ENCODE measurements at places on chromosomes 12 and 14.

DNA sequence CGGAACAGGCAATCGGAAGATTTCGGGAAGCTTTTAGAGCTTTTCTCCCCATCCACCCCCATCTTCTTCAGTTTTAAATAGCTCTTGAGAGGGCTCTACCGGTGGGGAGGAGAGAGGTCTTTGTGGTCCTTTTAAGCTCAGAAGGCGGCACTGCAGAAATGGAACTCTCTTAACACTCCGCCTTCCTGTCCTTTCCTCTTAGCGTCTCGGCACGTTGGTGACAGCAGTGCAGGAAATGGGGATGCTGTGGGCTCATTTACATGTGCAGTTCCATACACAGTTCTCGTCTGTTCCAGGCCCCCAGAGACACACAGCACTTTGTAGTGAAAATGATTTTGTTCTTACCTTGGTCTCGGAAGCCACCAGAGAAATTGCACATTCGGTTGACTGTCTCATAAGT lies 50.4 kb upstream of the RIN3 start:
- no peak for DNase-seq

GRCh38 chr14:104981699-104982541 lies 3.7 kb upstream of the CLBA1 start:
- DNase-seq, result no peak

- no peak for DNase-seq
Measured at GRCh38 chr14:20608383-20609110, 17.4 kb upstream of the RNASE12 start.

DNA sequence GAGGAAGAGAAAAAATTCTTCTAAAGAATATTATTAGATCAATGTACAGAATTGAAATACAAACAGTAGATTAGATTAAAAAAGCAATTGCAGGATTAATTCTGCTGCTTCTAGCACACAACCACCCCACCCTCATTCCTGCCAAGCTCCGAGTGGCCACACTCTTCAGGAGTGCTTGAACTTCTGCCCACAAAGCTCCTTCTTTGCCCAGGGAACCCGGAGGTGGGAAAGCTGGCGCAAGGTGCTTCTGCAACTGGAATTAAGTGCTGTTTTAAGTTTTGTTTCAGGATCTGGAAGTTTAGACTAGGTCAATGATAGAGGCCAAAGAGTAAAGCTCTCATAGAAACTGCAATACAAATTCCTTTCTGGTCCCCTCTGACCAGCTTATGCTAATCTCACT lies 94.1 kb upstream of the BMP4 start:
- no peak for DNase-seq

- no peak for DNase-seq
Measured at GRCh38 chr14:35240231-35240630, 52.0 kb upstream of the PSMA6 start.

DNA sequence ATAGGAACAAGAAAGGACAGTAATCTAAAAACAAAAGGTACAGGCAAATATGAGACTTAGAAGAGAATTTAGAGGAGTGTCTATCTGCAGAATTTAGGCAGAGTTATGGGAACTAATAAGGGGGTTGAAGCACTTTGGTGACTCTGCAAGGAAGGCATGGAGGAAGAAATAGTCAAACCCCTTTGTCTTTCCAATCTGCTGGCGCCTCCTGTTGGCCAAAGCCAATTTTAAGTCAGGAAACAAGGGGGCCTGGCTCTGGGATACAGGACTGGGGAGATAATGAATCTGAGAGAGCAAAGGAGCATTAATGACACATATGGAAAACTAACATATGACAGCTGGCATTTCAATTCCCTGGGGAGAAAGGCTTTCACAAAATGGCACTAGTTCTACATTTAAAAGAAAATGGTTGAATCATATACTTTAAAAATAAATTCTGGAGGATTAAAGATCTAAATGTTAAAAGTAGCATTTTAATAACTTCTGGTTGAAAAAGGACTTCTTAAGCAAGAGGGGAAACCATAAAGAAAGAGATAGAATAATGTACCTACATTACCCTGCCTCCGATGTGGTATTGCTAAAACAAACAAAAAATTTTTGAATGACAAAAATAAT lies 48.5 kb upstream of the CSRP2 start:
- peak; percentile 8 for DNase-seq

- no peak for DNase-seq
Measured at GRCh38 chr14:87992346-87992717, 650 bp downstream of the GALC start.

DNA sequence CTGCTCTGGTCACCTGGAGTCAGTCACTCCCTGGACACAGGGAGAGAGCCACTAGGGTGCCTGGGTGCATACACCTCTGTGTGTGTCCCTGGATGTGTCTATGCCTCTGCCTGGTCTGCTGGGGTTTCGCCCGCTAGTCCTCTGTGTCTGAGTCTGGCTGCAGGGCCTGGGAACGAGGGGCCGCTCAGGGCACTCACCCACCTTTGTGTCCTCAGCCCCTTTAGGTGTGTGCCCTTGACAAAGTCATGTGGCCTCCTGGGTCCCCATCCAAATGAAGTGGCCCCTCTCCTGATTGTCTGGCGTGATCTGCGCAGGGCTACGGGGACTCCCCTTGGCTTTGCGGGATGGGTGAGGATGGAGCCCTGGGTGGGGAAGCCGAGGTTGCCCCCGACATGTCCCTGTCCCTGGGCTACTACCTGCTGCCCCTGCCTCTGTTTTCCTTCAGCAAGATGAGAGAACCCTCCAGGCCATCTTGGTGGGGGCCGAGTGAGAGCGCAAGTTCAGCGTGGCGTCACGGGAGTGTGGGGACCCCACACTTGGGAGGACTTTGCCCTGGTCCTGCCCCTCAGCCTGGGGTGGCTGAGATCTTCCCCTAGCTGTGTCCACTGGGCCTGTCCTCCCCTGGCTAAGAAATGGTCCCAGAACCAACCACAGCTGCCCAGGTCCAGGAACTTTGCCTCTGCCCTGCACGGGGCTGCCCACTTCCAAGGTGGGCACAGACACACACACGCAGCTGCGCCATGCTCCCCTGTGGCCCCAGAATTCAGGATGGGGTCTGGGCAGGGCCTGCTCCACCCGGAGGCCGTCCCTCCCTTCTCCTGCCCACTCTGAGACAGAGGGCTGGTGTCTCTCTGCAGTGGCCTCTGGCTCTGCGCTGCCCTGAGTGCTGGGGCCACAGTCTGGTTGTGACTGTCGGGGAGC lies 2.7 kb upstream of the AHNAK2 start:
- DNase-seq, result no peak

- DNase-seq, result no peak
Measured at GRCh38 chr12:65791400-65791799, 32.9 kb upstream of the HMGA2 start.

DNA sequence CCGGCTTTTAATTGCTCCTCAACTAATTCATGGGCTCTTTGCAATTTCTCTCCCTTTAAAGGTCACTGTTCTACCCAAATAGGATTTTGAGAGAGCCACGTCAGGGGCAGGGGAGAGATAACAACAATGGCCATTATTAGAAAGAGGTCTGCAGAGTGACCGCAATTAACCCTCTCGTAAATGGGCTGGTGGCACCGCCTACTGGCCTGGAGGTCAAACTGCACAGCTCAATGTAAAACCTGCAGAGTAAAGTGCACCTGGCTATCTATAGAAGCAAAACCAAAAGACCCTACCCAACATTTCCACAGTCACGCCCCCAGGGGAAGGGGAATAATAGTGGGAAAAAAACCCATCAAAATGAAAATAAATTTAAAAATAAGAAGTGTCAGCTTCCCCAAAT lies 21.6 kb upstream of the CLEC4E start:
- no peak for DNase-seq

GRCh38 chr12:27566159-27566558 lies 42.2 kb downstream of the PPFIBP1 start:
- no peak for DNase-seq

- no peak for DNase-seq
Measured at GRCh38 chr12:1842183-1842904, 22.0 kb downstream of the LRTM2 start.

DNA sequence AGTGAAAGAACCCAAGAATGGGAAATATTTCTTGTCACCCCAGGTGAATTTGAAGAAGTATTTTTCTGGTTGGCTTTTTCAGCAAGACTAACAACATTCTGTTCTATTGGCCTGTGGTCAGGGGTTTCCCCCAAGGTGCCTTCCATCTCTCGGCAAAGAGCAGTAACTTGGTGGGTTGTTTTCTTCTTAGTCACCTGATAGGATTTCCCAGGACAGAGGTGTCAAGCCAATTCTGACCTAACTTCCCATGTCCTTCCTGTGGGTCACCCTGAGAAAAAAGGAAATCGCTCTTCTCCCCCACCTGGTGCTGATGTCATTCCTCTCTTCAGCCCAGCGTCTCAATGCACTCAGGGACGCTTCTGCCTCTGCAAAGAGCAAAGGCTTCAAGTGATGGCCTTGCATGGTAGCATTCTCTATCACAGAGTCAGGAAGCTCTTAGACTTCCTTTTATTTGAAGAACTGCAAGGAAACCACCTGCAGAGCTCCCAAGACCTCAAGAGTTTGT lies 16.1 kb upstream of the IFNG start:
- peak; percentile 57 for DNase-seq

DNA sequence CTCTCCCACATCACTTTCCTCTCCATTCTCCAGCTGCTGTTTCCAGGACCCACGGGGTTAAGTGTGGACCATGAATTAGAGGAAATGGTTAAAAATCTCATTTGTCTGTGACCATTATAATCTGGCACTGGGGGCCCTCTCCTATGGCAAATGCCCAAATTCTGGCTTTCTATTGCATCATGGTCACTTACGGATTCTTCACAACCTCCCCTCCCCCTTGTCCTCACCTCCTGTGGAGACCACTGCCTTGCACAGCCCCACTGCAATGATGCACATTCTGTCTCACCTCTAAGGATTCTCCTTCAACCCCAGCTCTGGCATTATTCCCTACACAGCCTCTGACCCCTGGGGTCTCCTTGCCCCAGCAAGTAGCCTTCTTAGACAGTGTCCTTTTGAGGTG lies 18.9 kb downstream of the BCAT1 start:
- no peak for DNase-seq

DNA sequence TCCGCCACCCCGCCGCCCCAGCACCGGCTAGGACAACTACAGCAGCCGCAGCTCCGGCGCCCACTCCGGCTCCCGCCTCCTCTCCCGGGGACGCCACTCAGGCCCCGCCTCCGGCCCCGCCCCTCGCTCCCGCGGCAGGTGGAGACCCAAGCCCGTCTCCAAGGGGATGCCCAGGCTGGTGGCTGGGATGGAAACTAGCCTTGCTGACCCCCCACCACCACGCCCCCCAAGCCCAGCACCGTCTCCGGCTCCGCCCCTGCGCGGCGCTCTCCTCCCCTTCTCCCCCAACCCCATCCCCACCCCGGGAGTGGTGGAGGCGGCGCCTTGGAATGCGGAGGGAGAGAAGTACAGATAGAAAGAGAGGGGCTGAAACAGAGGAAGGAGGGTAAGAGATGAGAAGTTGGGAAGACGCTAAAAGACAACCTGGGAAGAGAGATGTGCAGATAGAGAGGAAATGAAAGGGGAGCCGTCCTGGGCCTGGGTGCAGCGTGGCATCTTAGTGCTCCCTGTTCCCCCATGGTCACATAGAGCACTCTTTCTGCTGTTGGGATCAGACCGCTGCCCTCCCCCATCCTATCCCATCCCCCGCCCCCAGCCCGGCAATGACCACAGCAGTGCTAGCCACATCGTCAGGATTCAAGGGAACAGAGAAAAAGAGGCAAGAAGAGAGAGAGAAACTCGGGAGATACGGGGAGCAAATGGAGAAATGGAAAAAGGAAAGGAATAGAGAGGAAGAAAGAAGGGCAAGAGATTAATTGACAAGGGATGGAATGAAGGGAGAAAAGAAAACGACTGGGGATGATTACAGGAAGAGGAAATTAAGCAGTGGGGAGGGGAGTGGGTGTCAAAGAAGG lies at the start of gene ITGA7:
Gene ITGA7 (minus strand): TSS at position 64 of the 854 bp plus-strand sequence. CDS start 222 bp downstream, outside the sequence.
- no peak for DNase-seq

DNA sequence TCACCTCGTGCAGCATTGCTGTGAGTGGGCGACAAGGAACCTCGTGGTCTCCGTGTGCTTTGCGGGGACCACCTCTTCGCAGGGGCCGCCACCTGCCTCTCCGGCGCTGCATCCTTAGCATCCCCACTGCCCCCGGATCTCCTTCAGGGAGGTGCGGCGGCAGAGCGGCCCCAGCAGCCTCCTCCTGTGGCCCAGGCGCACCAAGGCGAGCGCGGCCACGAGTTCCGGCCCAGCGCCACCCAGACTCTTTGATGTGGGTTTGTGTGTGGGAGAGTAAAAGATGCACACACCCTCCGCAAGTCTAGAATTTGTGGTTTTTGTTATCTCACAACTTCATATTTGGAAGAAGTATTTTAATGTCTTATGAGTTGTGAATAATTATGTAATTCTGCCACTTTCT lies 118.8 kb upstream of the DIO3 start:
- DNase-seq, result peak; percentile 70

DNA sequence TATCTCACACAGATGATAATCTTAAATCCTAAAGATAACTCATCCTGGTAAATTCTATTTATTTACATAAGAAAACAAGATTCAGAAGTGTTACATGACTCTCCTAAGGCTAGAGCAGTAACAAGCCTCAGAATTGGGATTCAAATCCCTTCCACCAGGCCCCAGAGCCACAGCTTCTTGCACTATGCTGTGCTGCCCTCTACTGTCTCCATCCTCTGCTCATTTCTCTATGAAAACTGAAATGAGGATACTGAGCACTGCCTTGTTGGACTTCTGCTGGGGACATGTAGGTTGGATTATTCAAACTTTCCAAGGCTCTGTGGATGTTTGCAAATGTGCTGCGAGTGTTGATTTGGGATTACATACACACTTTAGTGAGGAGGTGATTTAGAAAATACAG lies 23.5 kb upstream of the C12orf50 start:
- no peak for DNase-seq

- DNase-seq, result no peak
Measured at GRCh38 chr12:52953181-52953841, 4.4 kb downstream of the KRT18 start.

- no peak for DNase-seq
Measured at GRCh38 chr14:47300796-47301195, 374.6 kb downstream of the MDGA2 start.

DNA sequence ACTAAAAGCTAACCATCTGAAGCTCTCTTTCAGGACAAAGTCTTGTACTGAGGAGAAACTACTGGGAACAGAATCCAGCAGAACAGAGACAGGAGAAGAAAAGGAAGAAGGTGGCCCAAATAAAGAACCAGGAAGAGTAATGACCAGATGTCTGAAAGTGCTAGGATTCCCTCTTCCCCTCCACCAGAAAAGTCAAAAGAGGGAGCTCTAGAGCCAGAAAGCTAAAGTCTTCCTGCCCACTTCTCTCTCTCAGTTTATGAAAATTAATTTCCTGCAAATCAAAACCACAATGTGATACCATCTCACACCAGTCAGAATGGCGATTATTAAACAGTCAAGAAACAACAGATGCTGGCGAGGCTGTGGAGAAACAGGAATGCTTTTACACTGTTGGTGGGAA lies 47.2 kb downstream of the SPPL3 start:
- DNase-seq, result no peak

Data from stimulated activated naive CD8-positive, alpha-beta T cell treated with anti-CD3 and anti-CD28 coated beads, Interleukin-15, amount 100 ng/mL, for 72 hours (primary cell).